Gastrocnemius medialis (tissue), 4 donors: ENCODE measurements at places on chromosomes 3 and 15. TPM values are rescaled to one million over a fixed set of nuclear protein-coding genes. Genes with fewer than 3 reads are reported as not detected.

The DPPA2 gene
- not detected for total RNA-seq

GRCh38 chr15:101024073-101024695, 105.0 kb downstream of the LRRK1 start:
- no peaks in the 10 kb centered on the region for H3K4me1 ChIP-seq
- no peak overlapping the region for H3K4me3 ChIP-seq
- no peak for DNase-seq
- H3K27ac ChIP-seq = peak overlapping the region; percentile 31
- no peaks in the 10 kb centered on the region for H3K36me3 ChIP-seq

The GMPS gene
- 33.1 TPM for total RNA-seq

DNA sequence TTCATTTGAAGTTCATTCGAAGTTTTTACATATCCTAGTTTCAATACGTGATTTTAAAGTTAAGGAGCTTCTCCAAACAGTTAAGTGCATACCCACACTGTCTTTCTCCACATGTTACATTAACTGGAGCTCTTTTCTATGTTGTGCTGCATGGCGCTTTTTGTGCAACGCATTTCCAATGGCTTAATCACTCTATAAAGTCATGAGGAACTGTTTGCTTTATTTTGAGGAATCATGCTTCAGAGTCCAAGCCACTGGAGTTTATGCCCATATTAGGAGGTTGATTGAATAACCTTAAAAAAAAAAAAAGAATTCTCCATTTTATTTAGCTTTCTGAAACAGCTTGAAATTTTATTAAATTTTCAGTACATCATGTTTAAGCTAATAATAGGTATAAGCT, 109.4 kb upstream of the MBNL1 start:
- H3K27ac ChIP-seq = no peak overlapping the region
- H3K36me3 ChIP-seq = no peaks in the 10 kb centered on the region
- no peak for DNase-seq
- no peaks in the 10 kb centered on the region for H3K27me3 ChIP-seq

GRCh38 chr3:193730511-193730910, 137.5 kb downstream of the OPA1 start:
- H3K27me3 ChIP-seq = no peaks in the 10 kb centered on the region
- H3K27ac ChIP-seq = no peak overlapping the region
- no peak overlapping the region for H3K4me3 ChIP-seq
- H3K36me3 ChIP-seq = no peaks in the 10 kb centered on the region

DNA sequence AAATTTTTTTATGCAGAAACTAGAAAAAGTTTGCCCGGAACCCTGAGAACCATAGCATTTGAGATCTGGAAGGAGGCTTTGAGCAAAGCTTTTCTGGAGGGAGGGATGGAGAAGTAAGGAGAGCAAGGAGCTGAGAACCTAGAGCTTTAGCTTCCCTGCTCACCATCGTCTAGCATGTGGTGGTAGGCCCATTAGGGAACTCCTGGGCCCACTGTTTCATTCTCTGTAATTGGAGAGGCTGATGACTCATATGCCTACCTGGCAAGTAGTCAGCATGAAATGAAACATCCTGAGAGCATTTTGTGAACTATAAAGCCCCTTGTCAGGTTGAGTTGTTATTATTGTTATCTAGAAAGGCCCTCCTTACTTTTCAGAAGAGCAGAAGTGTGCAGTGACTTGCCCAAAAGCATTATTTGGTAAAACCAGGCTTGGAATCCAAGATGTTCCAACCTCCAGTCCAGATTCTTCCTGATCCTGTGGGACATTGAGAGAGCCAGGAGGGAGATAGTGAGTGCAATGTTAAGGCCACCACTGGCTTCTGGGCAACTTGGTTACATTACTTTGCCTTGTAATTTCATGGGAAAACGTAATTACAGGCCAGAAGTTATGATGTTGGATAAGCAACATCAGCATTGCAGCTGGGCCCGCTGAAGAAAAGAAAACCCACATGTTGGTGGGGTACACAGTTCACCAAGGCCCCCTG, 104.5 kb upstream of the BFSP2 start:
- no peaks in the 10 kb centered on the region for H3K27me3 ChIP-seq
- no peak overlapping the region for H3K27ac ChIP-seq
- DNase-seq = no peak

- H3K4me1 ChIP-seq = peaks cover 18% of the 10 kb centered on the region
- no peak for DNase-seq
- H3K36me3 ChIP-seq = no peaks in the 10 kb centered on the region
- H3K27ac ChIP-seq = no peak overlapping the region
- no peak overlapping the region for H3K4me3 ChIP-seq
Observed at GRCh38 chr3:132444383-132444782, 27.1 kb downstream of the DNAJC13 start.

- no peak overlapping the region for H3K27ac ChIP-seq
- H3K27me3 ChIP-seq = no peaks in the 10 kb centered on the region
- no peak overlapping the region for H3K4me3 ChIP-seq
- H3K4me1 ChIP-seq = no peaks in the 10 kb centered on the region
- no peaks in the 10 kb centered on the region for H3K36me3 ChIP-seq
Observed at GRCh38 chr3:129534428-129535027, 6.1 kb downstream of the RHO start.

- no peaks in the 10 kb centered on the region for H3K27me3 ChIP-seq
- no peak overlapping the region for H3K4me3 ChIP-seq
- no peak overlapping the region for H3K27ac ChIP-seq
- no peaks in the 10 kb centered on the region for H3K36me3 ChIP-seq
Observed at GRCh38 chr15:37767841-37768455, 166.5 kb upstream of the TMCO5A start.

GRCh38 chr3:149316437-149316836, 17.0 kb downstream of the TM4SF18 start:
- DNase-seq = no peak
- no peak overlapping the region for H3K27ac ChIP-seq
- H3K4me3 ChIP-seq = no peak overlapping the region

The CHDH gene
- 6.5 TPM for total RNA-seq
